ENCODE measurements at places on chromosomes 13 and 19.

GRCh38 chr13:45370922-45371406, 30.0 kb upstream of the TPT1 start:
- peak; percentile 55 for DNase-seq

- DNase-seq, result no peak
Measured at GRCh38 chr19:32203161-32203560, 142.2 kb upstream of the ZNF507 start.

- no peak for DNase-seq
Measured at GRCh38 chr13:97307882-97308624, 85.9 kb downstream of the MBNL2 start.

DNA sequence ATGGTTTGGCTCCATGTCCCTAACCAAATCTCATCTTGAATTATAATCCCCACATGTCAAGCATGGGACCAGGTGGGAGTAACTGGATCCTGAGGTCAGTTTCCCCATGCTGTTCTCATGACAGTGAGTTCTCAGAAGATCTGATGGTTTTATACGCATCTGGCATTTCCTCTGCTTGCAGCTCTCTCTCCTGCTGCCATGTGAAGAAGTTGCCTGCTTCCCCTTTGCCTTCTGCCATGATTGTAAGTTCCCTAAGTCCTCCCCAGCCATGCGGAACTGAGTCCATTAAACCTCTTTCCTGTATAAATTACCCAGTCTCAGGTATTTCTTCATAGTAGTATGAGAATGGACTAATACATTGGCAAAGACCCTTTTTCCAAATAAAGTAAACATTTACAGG, 96.8 kb downstream of the TSHZ3 start:
- peak; percentile 70 for DNase-seq

GRCh38 chr19:49807058-49807903, 5.8 kb downstream of the FUZ start:
- peak; percentile 58 for DNase-seq

DNA sequence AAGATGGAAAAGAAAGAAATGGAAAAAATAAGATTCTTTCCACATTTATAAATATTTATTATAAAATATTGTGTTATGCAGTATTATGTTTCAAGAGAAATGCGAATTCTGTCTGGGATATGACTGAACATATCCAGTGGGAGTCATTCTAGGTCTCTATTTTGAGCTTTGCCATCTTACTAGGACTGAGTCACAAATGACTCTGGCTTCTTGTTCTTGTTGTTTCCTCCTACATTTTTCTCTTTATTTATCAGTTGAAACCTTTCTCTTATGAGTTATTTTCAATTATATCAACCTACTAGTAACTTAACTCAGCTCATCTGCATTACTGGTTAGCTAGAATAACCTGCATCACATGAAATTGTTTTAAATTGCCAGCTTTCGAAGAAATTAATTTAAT, 1247.3 kb downstream of the SLITRK1 start:
- DNase-seq, result no peak

DNA sequence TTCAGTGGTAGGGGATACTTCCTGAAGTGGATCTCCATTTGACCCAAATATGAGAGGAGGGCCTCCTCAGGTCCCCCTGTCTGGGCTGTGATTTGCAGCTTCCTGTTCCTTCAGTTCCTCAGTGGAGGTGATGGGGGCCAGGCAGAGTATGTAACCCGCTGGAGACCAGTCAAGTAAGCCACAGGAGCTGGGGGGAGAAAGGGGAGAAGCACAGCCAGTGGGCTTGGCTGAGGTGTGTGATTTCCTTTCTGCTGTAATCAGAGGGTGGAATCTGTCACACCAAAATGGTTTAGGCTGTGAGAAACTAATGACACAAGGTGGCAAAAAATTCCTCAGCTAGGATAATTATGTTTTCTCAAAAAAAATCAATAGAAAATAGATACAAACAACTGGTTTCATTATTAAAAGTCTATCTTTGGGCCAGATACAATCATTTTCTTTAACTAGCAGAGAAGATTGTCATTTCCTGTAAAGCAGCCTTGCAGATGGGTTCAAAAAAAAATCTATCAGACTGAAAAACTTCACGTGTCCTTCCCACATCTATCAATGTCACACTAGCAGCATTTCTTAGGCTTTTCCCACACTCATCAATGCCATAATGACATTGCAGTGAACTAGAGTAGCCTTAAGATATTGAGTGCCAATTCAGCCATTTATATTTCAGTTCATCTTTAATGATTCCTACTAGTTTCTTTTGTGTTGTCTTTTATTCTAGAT, 1660.3 kb downstream of the EFNB2 start:
- no peak for DNase-seq

DNA sequence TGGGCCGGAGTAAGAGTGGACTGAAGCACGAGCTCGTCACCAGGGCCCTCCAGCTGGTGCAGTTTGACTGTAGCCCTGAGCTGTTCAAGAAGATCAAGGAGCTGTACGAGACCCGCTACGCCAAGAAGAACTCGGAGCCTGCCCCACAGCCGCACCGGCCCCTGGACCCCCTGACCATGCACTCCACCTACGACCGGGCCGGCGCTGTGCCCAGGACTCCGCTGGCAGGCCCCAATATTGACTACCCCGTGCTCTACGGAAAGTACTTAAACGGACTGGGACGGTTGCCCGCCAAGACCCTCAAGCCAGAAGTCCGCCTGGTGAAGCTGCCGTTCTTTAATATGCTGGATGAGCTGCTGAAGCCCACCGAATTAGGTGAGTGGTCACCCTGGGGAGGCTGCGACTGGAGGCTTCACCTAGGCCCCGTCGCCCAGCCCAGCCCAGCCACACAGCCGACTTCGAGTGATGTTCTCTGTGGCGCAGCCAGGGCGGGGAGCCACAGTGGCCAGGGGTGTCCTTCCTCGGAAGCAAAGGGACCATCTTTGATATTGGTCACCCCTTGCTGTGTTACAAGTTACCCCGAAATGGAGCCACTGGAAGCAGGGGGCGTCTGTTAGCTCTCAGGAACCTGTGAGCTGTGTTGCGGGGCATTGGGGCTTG, 5.6 kb downstream of the PIAS4 start:
- DNase-seq, result no peak

DNA sequence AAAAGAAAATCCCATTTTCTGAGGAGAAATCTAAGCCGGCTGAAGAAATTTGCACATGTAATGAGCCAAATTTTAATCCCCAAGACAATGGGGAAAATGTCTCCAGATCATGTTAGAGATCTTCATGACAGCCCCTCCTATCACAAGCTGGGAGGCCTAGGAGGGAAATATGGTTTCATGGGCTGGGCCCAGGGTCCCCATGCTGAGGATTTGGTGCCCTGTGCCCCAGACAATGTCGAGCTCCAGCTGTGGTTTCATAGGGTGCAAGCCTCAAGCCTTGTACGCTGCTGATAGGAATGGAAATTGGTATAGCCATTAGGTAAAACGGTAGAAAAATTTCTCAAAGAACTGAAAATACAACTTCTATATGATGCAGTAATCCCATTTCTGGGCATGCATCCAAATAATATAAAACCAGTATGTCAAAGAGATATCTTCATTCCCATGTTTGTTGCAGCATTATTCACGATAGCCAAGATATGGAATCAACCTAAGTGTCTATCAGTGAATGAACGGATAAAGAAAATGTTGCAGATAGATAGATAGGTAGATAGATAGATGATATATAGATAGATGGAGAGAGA, 19.3 kb upstream of the FREM2 start:
- no peak for DNase-seq

Data from CD14-positive monocyte (primary cell).